Progenitor cell of endocrine pancreas (in vitro differentiated cells): ENCODE measurements at places on chromosomes 11 and 22.

- DNase-seq: no peak
These were observed 36.8 kb upstream of the GRIA4 start for GRCh38 chr11:105573091-105573490.

DNA sequence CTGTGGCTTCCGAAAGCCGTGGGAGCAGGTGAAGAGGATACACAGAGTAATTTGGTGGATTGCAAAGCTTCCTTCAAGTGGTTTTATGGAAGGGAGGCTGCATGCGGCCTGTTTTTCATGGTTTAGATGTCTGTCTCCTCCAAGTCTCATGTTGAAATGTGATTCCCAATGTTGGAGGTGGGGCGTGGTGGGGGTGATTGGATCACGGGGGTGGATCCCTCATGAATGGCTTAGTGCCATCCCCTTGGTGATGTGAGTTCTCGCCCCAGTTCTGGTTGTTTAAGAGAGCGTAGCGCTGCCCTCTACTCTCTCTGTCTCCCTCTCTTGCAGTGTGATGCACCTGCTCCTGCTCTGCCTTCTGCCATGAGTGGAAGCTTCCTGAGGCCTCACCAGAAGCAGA, 247.8 kb upstream of the B3GAT1 start:
- DNase-seq: no peak

DNA sequence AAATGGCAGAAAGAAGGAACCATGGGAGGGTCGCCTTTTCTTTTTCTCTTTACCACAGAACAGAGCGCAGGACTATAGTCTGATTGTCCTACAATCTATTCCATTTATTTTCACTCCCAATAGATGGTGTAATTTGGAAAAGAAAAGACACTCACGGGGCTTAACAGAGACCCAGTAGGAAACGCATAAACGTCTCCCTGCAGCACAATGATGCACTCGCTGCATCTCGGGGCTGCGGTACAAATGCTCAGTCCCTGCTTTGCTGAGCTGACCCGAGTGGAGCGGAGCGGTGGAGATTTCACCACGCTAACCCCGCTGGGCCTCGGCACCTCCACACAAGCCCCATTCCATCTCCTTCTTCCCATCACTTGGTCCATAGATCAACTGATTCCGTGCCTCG, 1.5 kb downstream of the FEZ1 start:
- DNase-seq: no peak

- peak; percentile 50 for DNase-seq
These were observed 38.2 kb downstream of the TRIOBP start for GRCh38 chr22:37734964-37735451.

DNA sequence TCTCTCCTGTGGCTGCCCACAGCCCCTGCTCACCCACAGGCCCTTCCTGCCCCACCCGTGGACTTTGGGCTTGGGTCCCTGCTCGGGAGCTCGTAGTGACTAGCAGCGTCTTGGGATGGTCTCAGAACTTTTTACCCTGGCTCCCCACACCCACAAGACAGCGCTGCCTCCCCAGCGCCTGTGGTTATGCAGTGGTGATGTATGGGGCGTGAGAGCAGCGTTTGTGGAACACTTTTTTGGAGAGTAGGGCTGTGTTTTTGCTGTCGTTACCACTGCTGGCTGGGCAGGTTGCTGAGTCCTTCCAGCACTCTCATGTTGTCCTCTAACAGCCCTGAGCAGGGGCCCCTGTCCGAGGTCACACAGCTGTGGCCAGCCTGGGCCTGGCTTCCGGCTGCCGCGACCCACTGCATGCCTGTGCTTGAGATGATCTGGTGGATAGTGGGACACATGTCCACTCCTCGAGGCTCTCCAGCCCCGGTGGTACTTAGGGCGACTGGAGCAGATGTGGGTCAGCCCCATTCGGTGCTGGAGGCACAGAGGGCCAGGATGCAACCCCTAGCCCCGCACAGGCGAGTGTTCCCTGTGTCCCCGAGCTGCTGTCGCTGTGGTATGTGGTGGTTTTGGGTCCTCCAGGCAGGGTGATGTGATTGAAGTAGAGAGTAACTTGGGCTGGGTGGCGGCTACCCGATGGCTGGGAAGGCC, 7.1 kb upstream of the GRAMD4 start:
- no peak for DNase-seq

DNA sequence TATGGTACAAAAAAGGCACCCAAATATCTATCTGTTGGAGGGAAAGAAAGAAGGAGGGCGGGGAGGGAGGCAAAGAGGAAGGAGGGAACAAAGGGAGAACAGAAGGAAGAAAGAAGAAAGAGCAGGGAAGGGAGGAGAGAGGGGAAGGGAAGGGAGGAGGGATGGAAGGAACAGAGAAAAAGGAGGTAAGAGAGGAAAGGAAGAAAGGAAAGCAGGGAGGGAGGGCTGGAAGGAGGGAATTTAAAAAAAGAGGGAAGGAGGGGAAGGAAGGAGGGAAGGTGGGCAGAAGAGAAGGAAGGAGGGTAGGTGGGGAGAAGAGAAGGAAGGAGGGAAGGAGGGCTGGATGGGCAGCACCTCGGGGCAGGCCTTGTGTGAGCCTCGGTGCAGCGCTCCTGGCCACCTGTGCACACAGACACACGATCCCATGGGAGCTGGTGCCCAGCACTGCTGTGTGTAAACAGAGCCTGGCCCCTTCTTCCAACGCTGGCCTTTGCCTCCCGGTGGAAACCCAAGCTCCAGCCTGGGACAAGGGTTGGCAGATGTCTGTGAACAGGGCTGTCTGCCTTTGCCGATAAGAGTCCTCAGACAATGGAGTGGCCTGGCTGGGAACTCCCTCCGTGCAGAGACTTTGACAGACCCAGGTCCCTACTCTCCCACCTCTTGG, 23.2 kb downstream of the SMIM38 start:
- DNase-seq: no peak

- DNase-seq: no peak
These were observed 58.8 kb downstream of the PDGFD start for GRCh38 chr11:104105155-104105554.

DNA sequence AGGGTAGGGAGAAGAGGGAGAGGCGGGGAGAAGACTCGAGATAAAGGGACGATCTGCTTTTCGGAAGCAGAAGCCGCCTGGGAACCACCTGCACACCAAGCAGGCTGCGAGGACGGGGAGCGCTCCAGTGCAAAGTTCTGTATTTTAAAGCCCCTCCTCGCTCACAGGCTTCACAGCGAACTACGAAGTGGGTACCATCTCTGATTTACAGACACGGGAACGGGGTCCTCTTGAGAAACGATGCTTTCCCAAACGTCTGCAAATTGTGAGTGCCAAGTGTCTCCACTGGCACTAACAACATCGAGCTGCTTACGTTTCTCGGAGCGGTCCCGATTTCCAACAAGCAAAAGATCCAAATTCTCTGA, 700 bp upstream of the STX3 start:
- DNase-seq: no peak

GRCh38 chr11:46498179-46498578, 95.6 kb downstream of the AMBRA1 start:
- no peak for DNase-seq

DNA sequence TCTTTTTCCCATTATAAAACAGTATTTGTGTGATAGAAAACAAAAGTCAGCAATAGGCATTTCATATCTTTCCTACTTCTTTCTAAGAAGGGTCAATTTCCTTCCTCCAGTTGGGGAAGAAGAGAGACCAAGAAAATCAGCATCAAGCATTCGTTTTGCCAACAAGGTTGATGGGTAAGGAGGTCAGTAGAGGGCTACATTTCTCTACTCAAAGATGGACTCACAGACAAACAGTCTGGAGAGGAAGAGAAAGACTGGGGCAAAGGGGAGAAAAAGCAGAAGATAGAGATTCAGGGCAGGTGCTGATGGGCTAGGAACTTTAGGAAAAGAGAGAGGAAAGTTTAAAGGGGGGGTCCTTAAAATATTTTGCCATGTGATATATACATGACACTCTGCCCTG, 8.6 kb upstream of the MTNR1B start:
- no peak for DNase-seq

GRCh38 chr11:106670069-106670468, 348.2 kb downstream of the GUCY1A2 start:
- no peak for DNase-seq

DNA sequence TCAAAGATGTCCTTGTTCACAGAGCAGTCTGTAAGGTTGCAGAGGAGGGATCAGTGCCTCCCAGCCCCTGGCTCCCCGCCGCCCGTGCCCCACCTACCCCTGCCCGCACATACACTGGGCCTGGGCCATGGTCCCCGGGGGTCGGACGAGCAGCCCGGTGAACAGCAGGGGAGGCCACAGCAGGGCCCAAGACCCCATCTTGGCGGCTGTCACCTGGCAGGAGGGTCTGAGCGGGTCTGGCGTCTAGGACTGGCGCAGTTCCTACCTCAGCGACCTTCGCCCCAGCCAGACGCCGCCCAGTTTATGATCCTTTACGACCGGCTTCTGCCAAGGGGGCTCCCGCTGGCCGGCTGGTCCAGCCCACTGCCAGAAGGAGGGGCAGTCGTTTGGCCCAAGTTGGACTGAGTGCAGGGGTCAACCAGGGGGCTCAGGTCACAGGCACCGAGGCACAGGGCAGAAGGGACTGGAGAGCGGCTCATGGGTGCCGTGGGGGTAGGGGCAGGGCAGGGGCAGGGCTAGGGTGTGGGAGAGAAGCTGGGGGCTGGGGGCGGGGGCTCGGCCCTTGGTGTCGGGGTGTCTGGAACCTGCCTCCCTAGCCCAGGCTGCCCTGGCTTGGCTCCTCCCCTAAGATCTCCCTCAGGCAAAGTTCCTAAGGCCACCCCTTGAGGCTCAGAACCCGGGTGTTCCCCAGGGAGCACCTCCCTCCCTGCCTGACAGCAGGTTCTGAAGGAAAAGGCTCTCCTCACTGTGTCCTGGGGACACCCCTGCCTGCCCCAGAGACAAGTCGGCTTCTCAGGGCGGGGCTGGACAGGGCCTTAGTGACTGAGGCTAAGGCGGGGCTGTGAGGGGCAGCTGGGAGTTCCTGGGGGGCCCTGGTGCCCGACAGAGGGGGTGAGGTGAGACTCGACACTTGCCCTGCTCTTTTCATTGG, at the start of gene CDHR5:
Gene CDHR5, minus strand, starts transcription at position 251 of the 931 bp plus-strand sequence. Its CDS starts 53 bp downstream, at position 198.
- DNase-seq: no peak

DNA sequence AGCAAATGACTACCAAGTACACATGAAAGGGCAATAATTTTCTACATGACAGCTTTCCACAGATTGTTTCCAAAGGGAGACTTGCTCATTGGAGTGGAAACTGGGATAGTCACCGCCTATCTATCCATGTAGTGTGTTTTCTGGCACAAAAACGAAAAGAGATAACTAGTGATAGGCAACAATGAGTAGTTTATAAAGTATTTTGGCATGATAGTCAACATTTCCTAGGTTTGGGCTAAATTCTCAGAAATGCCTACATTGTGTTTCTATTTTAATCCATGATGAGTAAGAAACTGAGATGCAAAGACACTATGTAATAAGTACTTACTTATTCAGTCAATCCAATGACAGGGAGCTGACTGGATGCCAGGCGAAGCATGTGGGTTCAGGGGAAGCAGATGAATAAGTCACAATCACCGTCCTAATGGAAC, 1129.1 kb downstream of the DLG2 start:
- DNase-seq: no peak

GRCh38 chr11:104956528-104956927, 11.8 kb downstream of the CASP4 start:
- DNase-seq: no peak

GRCh38 chr11:17293311-17293710, 16.8 kb downstream of the NUCB2 start:
- no peak for DNase-seq

DNA sequence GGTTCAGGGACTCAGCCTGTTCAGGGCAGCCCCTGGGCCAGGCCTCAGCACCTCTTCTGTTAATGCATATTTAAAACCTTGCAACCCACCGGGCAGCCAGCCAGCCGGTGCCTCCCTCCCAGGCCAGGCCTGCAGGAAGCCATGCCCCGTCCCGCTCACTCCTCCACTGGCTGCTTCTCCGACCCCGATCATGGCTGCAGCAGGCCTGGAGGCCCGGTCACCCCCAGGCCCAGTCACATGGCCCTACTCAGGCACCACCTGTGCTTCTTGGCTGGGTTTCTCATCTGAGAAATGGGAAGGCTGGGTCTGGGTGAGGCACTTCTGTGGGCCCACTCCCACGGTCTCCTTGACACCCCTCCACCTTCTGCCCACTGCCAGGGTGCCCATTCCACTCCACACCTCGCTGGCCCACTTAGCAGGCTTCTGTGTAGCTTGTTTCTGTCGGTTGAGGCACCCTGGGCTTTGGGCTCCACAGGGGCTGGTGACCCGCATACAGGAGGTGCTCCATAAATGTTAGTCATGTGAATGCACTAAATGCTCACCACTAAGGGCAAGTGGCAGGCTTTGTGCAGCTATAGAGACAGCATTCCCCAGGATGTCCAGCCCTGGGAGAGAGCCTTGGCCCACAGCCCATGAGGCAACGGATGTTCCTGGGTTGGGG, 11.4 kb downstream of the RTN4R start:
- DNase-seq: no peak

DNA sequence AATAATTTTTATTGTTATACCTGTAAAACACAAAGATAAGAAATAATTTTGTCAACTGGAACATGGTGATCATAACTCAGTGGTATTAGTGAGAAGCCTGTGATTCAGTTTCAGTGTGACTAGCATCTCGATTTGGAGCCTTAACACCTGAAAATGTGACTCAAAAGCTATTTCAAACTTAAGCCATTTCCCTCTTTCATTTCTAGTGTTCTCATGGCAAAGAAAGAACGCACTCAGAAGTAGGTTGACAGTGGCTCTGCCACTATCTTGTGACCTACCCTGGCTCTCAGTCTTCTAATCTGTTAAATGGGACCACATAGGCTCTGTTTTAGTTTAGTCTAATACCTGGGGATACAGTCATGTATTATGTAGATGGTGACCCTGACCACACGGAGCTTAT, 62.7 kb downstream of the ISX start:
- no peak for DNase-seq
